ENCODE measurements at places on chromosomes 1 and 21.

DNA sequence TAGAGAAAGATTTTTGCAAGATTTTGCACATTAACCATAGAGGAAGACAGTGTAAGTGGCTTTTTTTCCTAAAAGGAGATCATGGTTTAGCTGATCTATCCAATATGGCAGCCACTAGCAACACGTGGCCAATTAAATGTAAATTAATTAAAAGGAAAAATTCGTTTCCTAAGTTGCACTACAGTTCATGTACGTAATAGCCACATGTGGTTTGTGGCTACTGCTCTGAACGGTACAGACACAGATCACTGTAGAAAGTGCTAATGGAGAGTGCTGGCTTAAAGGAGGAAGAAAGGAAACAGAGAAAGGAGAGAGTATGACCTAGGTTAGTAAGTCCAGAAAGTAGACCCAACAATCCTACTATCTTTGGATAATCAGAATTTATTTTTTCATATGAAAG, 170.8 kb downstream of the SIPA1L2 start:
- DNase-seq: no peak

GRCh38 chr1:150309758-150310508, 11.4 kb upstream of the PRPF3 start:
- no peak for DNase-seq

GRCh38 chr1:93347334-93347899, 1.7 kb downstream of the DR1 start:
- DNase-seq: no peak

DNA sequence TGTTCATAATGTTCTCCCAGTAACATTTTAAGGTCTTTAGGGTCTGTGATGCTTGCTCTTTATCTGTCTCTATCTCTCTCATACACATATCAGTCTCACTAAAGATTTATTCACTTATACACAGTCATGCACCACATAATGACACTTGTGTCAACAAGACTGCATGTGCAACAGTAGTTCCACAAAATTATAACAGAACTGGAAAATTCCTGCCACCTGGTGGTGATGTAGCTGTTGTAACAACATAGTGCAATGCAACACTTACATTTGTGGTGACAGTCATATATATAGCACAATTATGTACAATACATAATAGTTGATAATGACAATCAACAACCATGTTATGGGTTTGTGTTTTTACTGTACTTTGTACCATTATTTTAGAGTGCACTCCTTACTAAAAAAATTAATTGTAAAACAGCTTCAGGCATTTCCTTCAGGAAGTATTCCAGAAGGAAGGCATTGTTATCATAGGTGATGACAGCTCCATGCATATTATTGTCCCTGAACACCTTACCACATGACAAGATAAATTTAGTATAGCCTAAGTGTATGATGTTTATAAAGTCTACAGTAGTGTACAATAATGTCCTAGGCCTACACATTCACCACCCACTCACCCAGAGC, 8.1 kb downstream of the TDRD5 start:
- no peak for DNase-seq

GRCh38 chr1:198253259-198253658, 96.5 kb downstream of the NEK7 start:
- no peak for DNase-seq

DNA sequence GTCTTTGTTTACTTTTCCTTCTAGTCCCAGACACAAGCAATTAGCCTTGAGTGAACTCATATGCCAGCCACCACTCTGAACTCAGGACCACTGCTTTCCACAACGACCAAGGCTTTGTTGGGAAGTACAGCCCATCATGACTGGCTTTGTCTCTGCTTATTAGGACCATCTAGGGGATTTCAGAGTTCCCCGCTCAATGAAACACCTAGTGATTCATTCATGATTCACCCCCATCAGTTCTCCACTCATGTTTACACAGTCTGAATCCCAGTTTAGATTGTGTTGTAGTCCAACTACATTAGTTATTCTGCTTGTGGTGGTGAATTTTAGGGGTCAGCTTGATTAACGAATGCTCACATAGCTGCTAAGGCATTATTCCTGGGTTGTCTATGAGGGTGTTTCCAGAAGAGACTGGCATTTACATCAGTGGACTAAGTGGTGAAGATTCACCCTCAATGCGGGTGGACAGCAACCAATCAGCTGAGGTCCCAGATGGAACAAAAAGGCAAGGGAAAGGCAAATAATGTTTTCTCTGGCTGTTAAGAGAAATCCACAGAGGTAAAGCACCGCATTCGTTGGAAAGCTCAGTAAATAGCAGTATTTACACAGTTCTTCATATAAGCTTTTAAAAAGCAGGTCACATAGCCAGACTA, 122.7 kb downstream of the RGS21 start:
- no peak for DNase-seq

- no peak for DNase-seq
Observed at GRCh38 chr1:107404756-107405155, 263.9 kb downstream of the NTNG1 start.

DNA sequence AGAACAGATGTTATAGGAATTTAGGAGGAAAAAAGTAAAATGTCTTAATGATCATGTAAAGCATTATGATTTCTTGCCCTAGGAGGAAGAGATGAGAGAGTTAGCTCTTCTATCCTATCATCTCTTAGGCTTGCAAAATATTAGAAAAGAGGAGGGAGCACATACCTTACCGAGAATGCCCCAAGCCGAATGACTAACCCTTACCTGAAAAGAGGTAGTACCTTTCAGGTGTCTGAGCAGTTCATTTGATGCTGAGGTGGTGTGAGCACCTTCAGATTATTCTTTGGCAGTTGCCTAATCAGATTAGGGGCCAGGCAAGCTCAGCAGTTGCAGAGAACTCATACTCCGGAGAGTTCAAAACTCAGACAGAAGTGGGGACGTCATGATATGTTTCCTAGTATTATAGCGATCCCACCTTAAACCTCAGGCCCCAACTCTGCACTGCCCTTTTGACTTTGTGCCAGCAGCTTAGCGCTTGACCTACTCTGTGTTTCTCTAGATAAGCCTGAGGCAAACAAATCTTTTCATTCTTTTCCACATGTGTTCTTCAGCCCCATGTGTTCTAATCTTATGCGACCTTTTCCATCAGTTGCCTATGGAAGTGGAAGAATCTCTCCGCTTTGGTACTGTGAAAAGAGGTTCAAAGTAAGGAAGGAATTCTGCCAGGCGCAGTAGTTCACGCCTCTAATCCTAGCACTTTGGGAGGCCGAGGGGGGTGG, 52.5 kb downstream of the ATP2B4 start:
- no peak for DNase-seq

GRCh38 chr1:43366179-43366578, 1.6 kb downstream of the ELOVL1 start:
- DNase-seq: no peak

- no peak for DNase-seq
Observed at GRCh38 chr1:215083383-215083961, 935 bp downstream of the KCNK2 start.

DNA sequence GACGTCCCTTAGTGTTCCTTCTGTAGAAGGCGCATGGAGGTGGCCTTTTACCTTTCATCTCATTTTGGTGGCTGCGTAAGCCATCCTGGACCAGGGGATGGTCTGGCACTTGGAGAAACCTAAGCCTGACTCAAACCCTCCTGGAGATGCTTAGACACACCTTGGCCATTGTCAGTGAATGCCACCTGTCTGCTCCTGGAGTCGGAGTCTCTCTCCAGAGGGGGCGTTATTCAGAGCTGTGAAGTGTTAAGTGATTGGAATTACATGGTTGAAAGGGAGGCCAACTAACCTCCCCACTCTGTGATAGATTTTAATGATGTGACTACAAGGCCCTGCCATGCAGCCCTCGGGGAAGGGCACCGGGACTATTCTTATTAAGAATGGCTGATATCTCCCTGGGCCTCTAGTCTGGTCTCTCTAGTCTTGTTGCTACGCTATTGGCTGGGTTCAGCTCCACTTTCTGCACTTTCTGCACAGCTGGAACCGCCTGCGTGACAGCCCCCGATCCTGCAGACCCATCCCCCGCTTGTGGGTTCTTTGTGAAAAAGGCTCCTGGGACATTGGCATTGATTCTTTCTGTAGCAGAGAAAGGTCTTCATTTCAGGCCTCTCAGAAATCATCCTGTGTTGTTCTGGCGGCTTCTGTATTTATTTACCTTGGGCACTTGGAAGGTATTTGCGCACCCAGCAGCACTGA, 4.2 kb downstream of the RASSF5 start:
- no peak for DNase-seq

- no peak for DNase-seq
Observed at GRCh38 chr1:72117621-72118020, 164.7 kb downstream of the NEGR1 start.

GRCh38 chr1:219340796-219341195, 167.1 kb downstream of the LYPLAL1 start:
- no peak for DNase-seq

DNA sequence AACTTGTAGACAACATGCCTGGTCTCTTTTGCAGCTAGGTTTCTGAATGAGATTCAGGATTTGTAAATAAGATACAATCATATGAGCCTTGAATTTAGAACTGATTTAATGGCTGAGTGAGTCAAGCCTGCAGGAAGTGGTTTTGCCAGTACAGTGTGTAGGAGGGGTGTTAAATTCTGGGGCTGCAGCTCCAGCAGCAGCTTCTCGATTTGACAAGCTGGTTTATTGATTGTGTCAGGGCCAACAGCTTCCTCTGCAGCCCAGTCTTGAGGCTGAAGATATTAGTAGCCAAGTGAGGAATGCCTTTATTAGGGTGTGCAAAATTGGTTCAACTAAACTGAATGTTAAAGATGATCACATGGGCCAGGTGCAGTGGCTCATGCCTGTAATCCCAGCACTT, 11.5 kb upstream of the PLA2G5 start:
- no peak for DNase-seq

DNA sequence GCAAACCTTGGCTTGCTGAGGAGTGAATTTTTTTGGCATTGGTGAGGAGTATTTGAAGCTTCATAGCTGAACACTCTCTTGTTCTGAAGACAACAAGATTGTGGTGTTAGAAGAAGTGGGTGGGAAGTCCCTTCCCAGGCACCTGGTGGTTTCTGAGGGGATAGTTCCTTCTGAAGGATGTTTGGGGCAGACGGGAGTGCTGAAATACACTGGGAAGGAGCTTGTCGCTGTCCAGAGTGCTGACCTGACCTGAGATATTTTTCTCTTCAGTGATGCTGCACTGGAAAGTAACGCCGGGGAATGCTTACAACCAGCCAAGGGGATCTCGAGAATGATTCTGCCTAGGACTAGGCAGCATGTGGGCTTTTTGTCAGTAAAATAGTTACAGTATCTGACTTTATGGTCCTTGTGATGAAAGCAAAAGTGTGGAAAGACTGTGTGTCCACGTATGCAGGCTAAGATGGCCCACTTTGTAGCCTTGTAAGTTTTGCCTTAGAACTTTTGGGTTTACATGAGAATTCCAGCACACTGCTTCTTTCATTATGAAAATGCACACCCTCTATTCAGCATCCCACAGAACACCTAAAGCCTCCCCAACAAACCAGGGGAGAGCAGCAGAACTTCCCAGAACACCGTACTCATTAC, 33.1 kb upstream of the NFASC start:
- no peak for DNase-seq

- no peak for DNase-seq
Observed at GRCh38 chr1:79775402-79775801, 768.9 kb upstream of the ADGRL4 start.

DNA sequence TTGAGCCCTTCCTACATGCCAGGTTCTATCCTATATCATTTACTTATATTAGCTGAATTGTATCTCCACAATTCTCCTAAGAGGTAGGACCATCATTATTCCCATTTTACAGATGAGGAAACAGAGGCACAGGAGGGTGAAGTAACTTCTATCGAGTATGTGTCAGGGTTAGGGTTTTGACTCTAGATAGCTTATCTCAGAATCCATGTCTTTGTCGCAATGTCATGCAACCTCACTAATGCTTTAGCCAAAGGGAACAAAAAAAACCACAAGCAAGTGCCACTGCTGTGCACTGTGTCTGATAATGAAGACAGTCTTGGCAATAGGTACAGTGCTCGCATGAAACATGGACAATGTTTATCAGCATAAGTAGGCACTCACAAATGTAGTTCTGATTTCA, 95.4 kb upstream of the CLDN14 start:
- DNase-seq: no peak

DNA sequence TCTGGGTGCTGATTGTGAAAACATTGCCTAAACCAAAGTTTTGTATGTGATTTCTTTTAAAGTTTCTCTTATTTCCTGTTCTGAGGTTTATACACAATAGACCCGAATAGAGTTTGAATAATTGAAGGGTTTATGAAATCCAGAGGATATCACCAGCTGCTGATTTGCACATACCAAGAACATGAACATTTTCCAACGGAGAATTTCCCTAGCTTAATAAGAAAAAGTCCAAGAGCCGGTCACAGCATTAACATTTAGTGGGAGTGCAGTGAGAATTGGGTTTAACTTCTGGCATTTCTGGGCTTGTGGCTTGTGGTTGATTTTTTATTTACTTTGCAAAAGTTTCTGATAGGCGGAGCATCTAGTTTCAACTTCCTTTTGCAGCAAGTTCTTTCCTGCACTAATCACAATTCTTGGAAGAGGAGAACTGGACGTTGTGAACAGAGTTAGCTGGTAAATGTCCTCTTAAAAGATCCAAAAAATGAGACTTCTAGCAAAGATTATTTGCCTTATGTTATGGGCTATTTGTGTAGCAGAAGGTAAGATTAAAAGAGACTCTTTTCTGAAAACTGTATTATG, at the start of gene CFH:
TSS of gene CFH (plus strand) at position 407 of the 579 bp plus-strand sequence. CDS start at position 482, 75 bp downstream.
- no peak for DNase-seq

GRCh38 chr21:27104846-27105431, 138.1 kb upstream of the ADAMTS5 start:
- no peak for DNase-seq

DNA sequence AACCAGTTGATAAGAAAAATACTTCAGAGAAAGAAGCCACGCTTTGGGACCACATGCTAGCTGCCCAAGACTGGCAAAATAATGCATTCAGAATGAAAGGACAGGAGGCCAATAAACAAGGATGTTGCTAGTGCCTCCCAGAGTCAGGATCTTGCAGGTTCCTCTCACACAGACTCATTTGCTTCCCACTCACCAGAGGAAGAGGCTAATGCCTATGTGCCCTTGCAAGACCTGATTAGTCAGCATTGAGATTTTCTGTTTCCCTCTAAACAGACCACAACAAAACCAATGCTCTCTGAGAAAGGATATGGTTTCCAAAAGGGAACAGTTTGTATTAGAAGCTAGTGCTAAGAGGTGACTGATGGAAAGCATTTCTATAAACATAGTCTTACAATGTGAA, 85.7 kb downstream of the NRDC start:
- no peak for DNase-seq

- no peak for DNase-seq
Observed at GRCh38 chr1:224169718-224170270, 13.2 kb upstream of the DEGS1 start.

GRCh38 chr1:163241746-163242145, 39.0 kb upstream of the RGS5 start:
- no peak for DNase-seq

DNA sequence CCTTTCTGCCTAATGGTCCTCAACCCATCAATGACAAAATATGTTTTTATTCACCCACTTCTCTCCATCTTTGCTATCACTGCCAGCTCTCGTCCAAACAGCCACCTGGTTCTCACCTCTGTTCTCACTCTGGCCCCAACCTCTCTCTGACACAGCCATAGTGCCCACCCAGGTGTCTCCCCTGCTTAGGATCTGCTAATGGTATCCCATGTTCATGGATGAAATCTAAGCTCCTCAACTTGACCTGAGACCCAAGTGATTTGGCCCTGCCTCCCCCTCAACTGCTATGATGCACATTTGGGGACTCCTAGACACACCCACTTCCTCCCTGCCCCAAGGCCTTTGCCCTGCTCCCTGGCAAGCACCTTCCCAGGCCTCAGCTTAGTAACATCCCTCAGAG, 25.9 kb downstream of the KIF17 start:
- DNase-seq: no peak

GRCh38 chr1:236143104-236143948, 987 bp downstream of the GPR137B start:
- no peak for DNase-seq

Measured in omental fat pad (tissue), 4 donors.